Gastrocnemius medialis (tissue), 4 donors: ENCODE measurements at places on chromosomes 16 and 17. TPM values are rescaled to one million over a fixed set of nuclear protein-coding genes. Genes with fewer than 3 reads are reported as not detected.

PRDM7 gene
- not detected for total RNA-seq

ACADVL gene
- 1,130 TPM for total RNA-seq

SCGB1C2 gene
- total RNA-seq, result not detected

LIG3 gene
- total RNA-seq, result 21.6 TPM

UMOD gene
- total RNA-seq, result not detected

SLC12A3 gene
- not detected for total RNA-seq

RGS11 gene
- 1.5 TPM for total RNA-seq

DRC3 gene
- 0.05 TPM for total RNA-seq

OR3A3 gene
- not detected for total RNA-seq

HYDIN gene
- total RNA-seq, result not detected

CD79B gene
- 2.5 TPM for total RNA-seq

PIMREG gene
- 0.51 TPM for total RNA-seq

TMEM88 gene
- total RNA-seq, result 18.8 TPM

DNA sequence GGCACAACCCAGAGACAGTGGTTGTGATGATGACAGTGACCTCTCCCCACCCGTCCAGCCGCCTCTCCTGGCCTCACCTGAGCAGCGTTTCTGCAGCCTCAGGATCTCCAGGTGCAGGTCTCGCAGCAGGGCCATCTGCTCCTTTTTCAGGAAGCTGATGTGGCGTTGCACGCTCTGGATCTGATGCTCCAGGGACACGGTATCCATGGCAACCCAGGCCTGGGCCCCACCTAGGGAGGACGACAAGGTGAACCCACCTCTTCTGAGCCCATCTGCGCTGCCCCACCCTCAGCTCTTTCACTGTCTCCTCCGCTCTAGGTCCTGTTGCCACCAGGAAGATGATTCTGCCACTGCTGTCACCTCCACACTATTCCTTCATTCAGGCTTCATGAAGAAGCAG, 14.5 kb downstream of the CCDC92B start:
- no peak for DNase-seq

- no peak for DNase-seq
Measured at GRCh38 chr17:44308865-44309264, 464 bp downstream of the RUNDC3A start.

GRCh38 chr17:58504826-58505351, 9.5 kb downstream of the MTMR4 start:
- DNase-seq, result no peak

- peak; percentile 14 for DNase-seq
Measured at GRCh38 chr17:50708050-50709000, 611 bp upstream of the ANKRD40 start.

DNA sequence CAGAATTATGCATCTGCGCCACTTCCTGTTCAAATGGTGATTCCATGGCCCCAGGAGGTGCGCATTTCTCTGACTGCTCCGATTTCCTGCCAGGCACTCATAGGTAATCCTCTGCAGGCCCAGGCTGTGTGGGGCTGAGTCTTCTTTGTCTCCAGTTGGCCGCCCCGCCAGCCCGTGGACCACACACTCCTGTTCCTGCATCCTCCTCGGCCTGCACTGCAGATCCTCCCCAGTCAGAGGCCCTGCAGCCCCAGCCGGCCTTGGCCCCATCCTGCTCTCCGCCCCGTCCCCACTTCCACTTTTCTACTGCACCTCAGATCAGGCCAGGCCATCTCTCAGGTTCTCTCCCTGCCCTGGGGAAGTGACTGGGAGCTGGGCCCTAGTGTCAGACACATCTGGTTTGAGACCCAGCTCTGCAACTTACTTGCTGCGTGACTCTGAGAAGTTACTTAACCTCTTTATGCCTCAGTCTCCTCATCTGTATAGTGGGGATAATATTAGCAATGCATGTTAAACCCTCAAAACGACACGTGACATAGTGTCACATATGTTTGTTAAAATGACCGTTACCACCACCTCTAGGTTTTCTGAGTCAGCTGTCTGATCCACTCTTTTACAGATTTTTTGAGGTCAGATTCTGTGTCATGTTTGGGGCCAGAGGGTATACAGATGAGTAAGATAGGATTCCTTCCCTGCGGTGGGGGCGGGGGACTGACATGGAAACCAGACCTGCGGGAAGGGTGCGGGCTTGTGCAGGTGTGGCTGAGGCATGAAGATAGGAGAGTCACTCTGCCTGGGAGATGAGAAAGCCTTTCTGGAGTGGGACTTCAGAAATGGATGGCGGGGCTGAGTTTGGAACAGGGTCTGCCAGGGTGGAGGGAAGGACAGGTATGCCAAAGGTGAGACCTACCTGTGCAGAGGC, 12.8 kb downstream of the RAB11FIP4 start:
- no peak for DNase-seq

DNA sequence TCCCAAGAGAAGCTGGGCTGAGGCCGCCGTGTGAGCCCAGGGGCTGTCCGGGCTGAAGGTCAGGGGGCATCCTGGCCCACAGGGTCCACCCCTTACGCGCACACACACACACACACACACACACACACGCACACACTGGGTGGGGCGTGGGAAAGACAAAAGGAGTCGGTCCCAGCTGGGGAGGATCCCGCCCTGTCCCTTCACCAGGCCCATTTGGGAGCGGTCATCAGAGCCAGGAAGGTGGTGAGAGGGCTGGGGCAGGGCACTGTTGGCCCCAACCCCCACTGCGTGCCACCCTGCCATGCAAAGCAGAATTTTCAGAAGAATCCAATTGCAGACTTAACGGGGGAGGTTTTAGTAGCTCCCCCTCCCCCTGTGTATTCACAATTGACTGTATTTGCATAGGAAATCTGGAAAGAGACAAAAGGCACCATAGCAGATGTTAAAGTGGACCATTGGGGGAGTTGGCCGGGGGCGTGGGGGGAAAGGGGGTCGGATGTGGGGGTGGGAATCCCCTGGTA, 11.3 kb upstream of the CD300A start:
- DNase-seq, result peak; percentile 40

GRCh38 chr17:14091367-14091766, 22.1 kb downstream of the COX10 start:
- DNase-seq, result no peak

DNA sequence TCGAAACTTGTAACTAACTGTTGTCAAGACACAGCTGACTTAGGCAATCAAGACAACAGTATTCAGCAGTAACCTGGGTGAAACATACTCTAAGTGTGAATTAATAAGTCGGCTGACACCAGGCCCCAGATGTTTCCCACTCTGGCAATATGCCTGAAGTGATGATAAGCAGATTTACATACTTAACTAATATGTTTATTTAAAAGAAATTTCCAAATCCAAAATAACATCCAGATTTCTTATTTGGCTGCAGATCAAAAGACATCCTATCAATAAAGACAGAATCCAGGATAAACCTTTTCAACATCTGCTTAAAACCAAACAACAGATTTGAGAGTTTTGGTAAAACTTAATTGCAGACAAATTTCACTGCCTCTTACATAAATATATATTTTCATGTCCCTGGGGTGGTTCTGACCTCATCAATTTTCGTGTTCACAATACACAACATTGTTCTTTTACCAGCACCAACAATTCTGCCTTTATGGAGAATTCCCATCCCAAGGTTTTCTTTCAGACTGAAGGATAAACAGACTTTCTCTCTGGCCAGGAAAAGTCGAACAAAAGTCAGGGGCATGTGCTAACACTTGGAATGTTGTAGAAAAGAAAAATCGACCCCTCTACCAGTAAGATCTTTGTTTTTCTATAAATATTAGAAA, 45.1 kb upstream of the TOX3 start:
- no peak for DNase-seq

DNA sequence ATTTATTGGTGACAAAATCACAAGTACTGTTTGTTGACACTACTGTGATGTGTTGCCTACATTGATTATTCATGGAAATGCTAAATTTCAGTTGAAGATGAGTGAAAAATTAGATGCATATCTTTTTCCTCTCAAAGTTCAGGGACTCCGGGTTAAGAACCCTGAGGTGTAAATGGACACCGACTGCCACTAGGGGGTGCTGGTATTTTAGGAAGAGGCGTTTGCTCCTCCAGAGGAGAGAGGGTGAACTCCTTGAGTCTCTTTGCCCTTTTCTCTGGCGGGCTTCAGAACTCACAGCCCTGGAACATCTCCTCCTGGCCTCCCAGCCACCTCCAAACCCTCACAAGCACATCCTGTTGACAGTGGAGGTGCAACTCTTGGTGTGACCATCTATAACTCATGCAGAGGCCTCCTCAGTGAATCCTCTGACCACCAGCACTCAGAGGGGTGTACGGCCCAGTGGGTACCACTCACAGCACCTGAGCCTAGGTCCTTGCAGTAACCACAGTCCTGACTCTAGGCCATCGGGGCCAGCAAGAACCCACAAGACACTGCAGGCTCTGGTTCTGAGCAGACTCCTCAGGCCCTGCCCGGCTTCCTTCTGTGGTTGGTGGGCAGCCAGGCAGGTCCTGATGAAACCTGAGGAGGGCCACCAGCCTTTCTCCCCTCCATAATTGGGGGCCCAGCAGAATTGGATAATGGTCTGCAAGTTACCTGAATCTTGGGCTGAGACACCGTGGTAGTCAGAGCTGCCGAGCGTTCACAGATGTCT, 26.2 kb upstream of the PIK3R5 start:
- peak; percentile 37 for DNase-seq

DNA sequence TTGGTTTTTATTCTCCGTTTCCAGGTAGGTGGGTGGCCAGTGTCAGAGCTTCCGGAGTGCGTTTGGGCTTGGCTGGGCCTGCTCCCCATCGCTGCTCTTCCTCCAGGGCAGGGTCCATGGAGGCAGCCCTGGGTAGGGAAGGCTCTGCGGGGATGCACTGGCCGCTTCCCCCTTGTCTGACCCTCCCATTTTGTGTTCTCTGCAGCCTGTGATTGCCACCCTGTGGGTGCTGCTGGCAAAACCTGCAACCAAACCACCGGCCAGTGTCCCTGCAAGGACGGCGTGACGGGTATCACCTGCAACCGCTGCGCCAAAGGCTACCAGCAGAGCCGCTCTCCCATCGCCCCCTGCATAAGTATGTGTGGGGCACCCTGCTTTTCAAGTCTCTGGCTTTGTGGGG, 158.3 kb downstream of the NTN1 start:
- no peak for DNase-seq

- DNase-seq, result no peak
Measured at GRCh38 chr16:72425571-72426341, 253.8 kb upstream of the PMFBP1 start.

GRCh38 chr16:24683847-24684493, 45.5 kb upstream of the TNRC6A start:
- DNase-seq, result no peak

DNA sequence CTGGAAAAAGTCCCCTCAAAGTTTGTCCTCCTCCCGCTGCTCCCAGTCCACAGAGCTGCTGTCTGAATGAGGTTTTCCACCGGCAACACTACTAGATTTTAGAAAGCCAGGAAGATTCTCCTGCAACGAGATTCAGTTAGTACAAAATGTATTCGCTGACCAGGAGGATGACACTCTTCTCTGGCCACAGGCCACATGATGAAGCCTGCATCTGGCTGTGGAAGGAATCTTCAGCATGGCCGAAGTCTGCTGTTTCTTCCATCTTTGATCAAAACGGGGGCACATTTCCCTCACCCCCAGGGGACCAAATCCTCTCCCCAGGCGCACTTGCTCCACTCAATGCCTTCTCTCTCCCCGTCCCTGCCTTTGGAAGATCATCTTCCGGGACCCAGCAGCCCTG, 215.8 kb upstream of the NLRP1 start:
- DNase-seq, result no peak

GRCh38 chr17:72299100-72299499, 178.3 kb downstream of the SOX9 start:
- DNase-seq, result no peak

DNA sequence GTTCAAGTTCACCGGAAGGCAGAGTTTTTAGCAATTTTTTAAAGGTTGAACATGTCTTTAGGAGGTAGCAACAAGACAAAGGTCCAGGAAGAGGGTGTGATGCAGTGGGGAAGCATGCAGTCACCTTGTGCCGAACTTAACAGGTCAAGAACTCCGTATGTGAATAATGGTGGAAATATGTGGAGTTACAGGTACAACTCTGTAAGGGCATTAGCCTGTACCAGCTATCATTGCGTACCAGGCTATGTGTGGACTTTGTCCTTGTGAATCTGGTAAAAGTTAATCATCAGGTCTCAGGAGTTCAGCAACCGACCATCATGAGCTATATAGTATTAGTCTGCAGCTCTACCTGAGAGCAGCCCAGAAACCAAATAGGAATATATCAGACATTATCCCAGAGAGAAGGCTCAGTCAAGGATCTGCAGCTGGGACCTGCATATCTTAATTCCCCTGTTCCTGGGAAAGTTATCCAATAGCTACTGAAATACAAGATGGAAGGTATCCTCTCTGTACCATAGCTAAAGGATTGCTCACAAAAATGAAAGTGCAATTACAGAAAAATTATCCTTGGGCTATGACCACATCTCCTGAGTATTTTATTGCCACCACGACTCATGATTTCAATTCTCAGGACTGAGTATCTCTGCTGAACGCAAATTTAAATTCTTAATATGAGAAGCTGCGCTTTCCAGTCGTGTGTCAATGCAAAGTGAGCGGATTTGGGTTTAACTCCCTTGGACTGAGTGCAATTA, 469.3 kb downstream of the CDH13 start:
- DNase-seq, result no peak

DNA sequence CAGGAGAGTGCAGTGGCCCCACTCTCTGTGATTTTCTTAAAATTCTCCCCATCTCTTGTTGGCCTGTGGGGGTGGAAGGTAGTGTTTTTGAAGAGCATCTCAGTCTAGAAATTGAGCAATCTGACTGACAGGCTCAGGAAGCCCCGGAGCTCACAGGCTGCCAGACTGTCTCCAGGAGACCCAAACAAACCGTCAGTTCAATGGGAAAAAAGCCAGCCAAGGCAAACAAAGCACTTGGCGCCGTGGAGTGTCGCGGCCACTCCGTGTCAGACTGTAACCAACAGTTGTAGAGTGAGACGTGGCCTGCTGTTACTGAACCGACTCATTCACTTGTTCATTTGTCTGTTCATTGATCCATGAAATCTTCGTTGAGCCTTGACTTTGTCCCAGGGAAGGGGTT, 33.7 kb downstream of the RGS9 start:
- no peak for DNase-seq

- peak; percentile 72 for DNase-seq
Measured at GRCh38 chr16:55487048-55487803, 8.2 kb downstream of the MMP2 start.

DNA sequence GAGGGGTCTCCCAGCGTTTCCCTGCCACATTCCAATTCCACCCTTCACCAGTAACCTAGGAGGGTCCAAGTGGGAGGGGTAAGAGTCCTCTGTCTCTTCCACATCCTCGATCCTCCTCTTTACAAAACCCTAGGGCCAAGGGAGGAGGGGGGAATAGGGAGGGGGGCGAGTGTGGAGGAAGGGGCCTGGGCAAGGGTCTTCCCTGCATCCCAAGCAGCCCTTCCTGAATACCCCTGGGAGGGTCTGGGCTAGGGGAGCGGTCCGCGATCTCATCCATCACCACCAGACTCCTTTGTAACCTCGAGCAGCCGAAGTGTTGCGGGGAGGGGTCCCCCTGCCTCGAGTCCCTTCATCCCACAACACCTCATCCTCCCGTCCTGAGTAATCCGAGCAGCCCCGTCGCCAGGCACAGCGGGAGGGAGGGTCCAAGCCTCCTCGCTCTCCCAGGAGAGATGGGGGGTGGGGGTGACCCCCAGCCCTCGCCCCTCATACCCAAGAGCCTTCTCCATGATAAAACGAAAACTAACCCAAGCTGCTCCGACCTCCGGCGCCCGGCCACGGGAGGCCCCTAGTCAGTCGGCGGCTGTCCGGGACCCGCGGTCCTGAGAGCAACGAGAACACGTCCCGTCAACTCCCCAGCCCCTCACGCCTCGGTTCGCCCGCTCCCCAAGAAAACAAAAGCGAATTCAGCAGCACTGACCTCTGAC, 502 bp downstream of the SMPD3 start:
- DNase-seq, result no peak
